ENCODE measurements at places on chromosomes 1 and 21. TPM values are rescaled to one million over a fixed set of nuclear protein-coding genes. Genes with fewer than 3 reads are reported as not detected.

- DNase-seq: no peak
Observed at GRCh38 chr1:4379451-4380175, 274.8 kb upstream of the AJAP1 start.

GRCh38 chr21:39666026-39666425 lies 53.3 kb downstream of the B3GALT5 start:
- no peak for DNase-seq

LCE7A gene
- not detected for total RNA-seq

RHOU gene
- 0.34 TPM for total RNA-seq

DNA sequence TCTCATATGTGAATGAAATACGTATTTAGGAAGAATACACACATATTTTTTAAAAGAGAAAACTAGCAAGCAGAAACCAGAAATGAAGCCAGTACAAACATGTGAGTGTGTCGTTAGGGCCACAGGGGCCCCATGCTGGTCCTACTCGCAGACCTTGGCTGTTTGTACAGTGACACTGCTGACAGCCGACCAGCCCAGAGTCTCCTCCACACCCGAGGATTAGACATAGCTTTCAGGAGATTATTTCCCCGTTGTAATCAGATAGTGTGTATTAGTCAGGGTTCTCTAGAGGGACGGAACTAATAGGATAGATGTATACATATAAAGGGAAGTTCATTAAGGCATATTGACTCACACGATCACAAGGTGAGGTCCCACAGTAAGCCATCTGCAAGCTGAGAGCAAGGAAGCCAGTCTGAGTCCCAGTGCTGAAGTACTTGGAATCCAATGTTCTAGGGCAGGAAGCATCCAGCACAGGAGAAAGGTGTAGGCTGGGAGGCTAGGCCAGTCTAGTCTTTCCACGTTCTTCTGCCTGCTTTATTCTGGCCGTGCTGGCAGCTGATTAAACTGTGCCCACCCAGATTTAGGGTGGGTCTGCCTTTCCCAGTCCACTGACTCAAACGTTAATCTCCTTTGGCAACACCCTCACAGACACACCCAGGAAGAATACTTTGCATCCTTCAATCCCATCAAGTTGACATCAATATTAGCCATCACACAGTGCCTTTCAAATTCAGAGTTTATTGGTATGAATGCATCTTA lies 51.2 kb downstream of the DIP2A start:
- DNase-seq: no peak

GPR52 gene
- total RNA-seq: 2.9 TPM

GRCh38 chr1:180597520-180597919 lies 34.3 kb upstream of the XPR1 start:
- DNase-seq: no peak

GRCh38 chr1:41525891-41526587 lies 41.6 kb upstream of the EDN2 start:
- no peak for DNase-seq

- DNase-seq: no peak
Observed at GRCh38 chr1:205240118-205240517, 12.4 kb downstream of the TMCC2 start.

HTR6 gene
- total RNA-seq: not detected

DNA sequence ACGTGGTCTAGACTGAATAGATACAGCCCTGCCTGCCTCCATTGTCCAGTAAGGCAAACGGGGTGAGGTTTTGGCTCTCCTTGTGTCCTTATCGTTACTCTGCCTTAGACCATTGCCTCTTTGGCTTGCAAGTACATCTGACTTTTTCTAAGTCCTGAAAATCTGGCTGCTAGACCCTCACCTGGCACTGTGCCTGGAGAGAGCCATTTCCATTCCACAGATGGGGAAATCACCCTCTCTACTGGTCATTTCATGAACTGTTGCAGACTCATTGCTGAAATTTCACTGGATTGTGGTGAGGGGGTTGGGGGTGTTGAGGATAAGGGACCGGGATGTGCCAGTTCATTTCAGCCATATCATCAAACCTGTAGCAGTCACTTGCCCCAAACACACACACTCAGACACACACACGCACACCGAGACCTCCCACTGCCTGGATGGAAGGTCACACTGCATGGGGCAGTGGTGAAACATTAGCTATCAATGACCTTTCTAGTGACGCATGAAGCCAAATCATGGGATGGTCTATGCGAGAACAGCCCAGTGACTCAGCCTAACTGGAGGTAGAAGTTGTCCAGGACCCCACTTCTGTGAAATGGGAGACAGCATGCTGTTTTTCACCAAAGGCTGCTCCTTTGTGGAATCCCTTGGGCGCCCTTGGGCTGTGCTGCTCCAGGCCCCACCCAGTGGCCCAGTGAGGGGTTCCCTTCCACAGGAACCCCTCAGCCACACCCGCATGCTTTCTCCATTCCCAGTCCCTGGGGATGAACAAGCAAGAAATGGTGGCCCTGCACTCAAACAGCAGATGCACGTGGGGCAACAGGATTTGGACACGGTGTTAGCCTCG lies 34.9 kb upstream of the VASH2 start:
- DNase-seq: no peak

GRCh38 chr1:166182281-166182680 lies 15.5 kb upstream of the FAM78B start:
- no peak for DNase-seq

- no peak for DNase-seq
Observed at GRCh38 chr1:115164484-115164883, 75.2 kb upstream of the TSPAN2 start.

CHI3L2 gene
- total RNA-seq: 6.5 TPM

DNA sequence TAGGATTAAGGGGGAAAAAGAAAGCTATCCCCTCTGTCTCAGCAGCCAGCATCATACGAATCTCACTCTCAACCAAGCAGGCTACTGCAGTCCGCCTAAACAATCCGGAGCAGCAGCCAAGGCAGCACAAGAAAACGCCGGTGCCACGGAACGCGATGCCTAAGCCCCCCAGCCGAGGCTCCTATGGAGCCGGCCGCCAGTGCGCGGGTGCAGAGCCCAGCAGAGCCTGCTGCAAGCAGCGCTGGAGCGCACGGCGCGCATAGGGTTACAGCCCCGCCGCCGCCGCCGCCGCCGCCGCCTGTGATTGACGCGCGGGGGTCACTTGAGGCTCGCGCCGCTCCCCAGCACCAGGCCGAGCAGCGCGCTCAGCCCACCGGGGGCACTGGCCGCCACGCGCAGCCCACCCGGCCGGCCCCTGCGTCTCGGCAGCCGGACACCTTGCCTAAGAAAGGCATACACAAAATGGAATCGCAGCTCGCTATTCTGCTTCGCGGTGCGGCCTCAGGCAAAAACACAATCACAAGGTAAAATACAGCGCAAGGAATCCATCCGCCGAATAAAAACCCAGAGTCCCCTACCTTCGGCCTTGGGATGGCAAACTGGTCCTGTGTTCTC lies 780 bp downstream of the HIVEP3 start:
- DNase-seq: peak; percentile 39

DNA sequence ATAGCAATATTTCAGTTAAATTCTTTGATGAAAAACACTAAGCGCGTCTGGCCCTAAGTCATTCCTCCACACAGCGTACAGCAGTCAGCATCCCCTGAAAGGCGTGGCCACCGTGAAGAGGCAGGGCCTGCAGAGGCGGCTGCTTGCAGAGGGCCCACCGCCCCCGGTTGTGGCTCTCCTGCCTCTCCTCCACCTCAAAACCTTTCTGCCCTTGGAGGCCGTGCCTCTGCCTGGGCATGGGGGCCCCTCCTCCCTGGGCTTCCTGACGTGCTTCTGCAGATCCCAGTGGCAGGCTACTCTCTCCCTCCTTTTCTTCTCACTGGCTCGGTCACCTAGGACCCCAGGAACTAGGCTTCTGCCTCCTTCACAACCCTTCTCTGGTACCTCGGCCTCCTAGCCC lies 16.2 kb downstream of the CLSTN1 start:
- no peak for DNase-seq

GRCh38 chr1:226679853-226680516 lies 59.1 kb downstream of the ITPKB start:
- DNase-seq: peak; percentile 79

ZBTB8A gene
- total RNA-seq: not detected

DNA sequence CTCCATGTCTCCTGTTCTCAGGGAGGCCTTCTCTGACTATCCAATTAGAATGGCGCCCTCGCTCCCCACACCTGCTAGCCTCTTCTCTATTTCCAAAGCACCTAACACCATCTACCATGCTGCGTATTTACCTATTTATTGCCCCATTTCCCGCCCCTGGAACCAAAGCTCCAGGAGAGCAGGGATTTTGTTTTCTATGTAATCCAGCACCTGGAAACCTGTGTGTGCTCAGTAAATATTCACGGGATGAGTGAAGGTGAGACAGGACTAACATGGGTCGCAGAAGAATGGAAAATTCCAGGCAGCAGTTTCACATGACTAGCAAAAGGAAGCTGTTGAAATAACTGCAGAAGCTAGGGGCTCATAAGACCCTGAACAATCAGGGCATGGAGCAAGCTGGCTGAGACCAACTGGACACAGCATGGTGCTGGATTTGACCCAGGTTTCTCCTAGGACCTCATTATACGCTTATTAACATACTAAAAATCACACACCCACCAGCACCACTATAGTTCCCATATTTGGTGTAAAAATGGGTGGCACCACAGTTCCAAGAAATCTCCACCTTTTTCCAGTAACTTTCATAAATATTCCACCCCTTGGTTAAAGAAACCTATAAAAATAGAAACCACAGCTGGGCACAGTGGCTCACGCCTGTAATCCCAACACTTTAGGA lies 15.1 kb upstream of the TENT5B start:
- DNase-seq: no peak

S100A7A gene
- not detected for total RNA-seq

RGS4 gene
- total RNA-seq: not detected

DNA sequence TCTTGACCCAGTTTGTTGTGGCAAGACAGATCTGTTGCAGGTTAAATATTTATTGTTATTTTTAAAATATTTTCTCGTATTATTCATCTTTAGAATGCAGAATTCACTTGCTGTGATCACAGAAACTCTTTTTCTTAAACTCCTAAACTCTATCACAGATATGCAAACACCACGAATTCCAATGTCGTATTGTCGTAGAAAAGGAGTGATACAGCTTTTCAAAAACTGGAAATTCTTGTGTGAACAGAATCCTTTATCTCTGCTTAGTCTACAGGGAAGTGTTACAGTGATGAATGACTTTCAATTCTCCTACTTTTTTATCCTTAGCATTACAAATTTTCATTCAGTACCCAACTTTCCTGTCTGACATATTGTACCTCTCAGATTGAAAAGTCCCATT lies 1329.5 kb upstream of the B3GALT2 start:
- no peak for DNase-seq
